Inflammatory macrophage treated with lipopolysaccharide for 1 hour (primary cell): ENCODE measurements at places on chromosomes 6 and 20.

DNA sequence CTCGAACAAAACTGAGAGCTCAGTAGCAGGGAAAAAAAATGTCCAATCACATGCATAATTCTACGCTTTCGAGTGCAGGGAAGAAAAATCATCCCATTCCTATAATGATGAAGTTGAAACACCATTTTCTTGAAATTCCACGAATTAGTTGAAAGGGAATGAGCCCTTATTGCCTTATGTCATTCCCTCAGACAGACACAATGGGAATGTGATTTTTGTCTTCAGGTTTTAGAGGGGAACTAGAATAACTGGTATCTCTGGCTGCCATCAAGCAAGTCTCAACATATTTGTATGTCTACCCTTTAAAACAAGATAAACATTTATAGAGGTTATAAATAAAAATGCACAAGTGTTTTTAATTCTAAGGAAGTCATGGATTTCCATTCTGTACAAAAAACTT lies 87.9 kb downstream of the KIF13A start:
- no peak for DNase-seq

- DNase-seq: no peak
These were observed 13.6 kb downstream of the POU3F2 start for GRCh38 chr6:98847779-98848538.

- peak; percentile 95 for DNase-seq
These were observed at the start of gene PDRG1 for GRCh38 chr20:31951530-31952453. PDRG1 (minus strand) TSS chr20:31952046; CDS start chr20:31951961, 85 bp downstream.

DNA sequence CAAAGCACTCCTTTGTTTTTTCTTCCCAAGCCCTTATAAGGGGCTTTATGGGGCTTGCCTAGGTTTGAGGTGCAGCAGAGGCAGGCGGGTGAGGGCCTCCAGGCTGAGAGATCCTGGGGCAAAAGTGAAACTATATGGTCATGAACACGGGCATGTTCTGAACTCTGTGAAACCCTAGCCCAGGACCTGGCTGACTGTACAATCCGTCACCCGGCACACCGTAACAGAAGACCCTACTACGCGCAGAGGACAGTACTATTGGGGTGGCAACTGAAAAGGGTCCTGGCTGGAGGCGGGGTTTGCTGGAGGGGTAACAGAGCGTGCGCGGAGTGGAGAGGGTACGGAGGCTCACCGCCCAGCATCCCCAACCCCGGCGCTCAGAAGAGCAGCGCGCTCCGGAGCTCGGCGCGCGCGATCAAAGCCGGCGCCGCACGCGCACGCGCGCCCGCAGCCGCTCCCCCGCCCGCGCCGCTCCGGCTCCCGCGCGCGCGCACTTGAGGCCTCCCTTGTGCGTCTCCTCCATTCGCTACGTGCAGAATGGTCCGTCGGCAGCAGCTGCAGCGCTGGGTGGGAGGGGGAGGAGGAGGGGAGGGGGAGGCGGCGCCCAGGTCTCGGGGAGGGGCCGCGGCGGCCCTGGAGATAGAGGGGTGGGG lies 54.2 kb downstream of the MRPL14 start:
- peak; percentile 60 for DNase-seq

DNA sequence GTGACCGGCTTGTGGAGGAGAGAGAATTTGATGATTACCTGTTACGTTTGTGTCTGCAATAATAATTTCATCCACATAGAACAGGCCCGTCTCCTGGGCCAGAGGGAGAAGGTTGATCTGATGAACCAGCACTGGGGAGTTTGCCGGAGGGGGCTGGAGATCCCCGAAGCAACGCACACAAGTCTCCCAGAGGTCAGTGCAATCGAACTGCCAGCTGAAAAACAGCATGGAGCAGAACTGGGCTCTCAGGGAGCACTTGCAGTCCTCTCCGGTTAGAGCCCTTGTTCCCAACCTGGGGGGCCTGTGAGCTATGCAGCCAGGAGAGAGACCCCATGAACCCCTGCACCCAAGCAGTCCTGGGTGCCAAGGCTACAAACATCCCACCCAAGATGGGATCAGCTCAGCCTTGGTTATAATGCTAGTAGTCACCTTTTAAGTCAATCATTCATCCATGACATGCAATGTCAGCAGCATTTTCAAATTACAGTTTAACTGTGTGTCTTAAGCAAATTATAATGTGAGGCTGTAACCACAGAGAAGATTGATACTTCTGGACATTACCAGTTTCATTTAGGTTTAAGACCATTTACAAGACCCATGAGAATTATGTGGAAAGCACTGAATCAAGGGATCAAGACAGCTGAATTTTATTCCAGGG lies 34.2 kb downstream of the PKHD1 start:
- DNase-seq: no peak

GRCh38 chr20:56621730-56622129 lies 7.4 kb upstream of the TFAP2C start:
- DNase-seq: no peak

DNA sequence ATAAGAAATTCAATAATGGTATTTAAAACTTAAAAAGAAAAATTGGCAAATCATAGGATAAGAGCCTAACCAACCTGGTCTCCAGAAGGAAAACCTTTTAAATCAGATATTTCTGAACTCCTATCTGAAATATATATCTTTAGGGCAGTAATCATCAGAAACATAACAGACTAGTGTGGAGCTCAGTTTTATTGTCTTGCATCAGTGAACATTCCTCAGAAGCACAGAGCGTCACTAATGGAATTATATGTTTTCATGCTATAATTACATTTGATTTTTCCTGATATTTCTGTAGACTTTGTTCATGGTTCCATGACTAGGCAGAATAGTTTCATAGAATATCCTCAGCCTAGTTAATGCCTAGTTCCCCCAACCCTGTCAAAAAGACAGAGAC lies 262.2 kb downstream of the EYA4 start:
- DNase-seq: no peak

- DNase-seq: no peak
These were observed 22.9 kb downstream of the TOX2 start for GRCh38 chr20:43937591-43937990.

GRCh38 chr20:49118307-49118706 lies 69.8 kb downstream of the STAU1 start:
- no peak for DNase-seq

DNA sequence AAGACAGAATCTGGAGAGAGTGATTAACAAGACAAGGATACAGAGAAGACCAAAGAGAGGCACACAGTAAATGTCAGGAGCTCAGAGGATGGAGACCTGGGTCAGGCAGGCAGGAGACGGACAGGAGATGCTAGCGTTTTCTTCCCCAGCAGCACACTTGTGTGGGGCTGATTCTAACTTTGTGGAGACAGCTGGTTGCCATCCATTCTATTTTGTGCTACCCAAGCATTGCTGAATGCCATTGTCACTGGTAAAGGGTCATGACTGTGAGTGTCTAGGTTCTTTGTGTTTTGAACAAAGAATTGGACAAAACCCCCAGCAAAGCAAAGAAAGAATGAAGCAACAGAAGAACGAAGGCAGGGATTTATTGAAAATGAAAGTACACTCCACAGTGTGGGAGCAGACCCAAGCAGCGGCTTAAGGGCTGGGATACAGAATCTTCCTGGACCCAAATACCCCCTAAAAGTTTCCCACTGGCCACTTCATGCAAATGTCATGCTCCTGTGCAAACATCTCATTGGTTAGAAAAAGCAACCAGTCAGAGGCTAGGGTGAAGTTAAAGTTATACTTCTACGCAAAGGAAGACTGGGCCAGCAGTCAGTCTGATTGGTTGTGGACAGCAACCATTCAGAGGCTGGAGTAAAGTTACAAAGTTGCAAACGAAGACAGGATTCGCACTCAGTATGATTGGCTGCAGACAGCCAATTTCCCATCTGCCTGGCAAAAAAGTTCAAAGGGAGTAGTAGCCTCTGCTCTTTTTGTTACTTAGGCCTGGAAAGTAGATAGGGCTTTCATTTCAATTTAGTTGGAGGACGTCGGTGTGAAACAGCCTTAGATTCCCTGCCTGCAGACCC lies 17.5 kb downstream of the PTK7 start:
- peak; percentile 7 for DNase-seq

DNA sequence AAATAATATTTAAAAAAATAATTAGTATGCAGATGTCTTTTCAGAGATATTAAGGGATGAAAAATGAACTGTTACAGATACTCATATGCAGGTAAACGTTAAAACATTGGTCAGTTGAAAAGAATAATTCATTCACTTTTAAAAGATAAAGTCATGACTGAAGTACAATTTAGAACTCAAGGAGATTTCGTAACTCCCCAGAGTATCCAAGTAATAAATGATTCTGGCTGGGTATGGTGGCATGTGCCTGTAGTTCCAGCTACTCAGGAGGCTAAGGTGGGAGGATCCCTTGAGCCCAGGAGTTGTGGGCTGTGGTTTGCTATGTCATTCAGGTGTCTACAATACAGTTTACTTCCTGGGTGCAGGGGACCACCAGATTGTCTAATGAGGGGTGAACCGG lies 122.3 kb upstream of the TMEM181 start:
- no peak for DNase-seq

DNA sequence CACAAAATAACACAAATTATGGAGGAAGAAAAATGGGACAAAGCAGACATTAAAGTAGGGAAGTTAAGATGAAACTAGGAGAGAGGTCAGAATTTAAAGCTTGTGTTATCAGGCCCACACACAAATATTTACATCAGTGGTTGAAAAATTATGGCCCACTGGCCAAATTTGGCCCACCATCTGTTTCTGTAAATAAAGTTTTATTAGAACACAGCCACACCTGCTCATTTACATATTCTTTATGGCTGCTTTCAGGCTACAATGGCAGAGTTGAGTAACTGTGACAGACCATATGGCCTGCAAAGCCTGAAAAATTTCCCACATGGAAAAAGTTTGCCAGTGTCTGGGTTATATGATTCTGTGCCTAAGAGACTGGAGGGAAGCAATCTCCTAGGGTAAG lies 49.0 kb downstream of the SLC22A23 start:
- DNase-seq: no peak

GRCh38 chr6:157955675-157956074 lies 26.0 kb upstream of the SYNJ2 start:
- DNase-seq: no peak

GRCh38 chr20:50309764-50310672 lies 119.4 kb downstream of the CEBPB start:
- DNase-seq: no peak

DNA sequence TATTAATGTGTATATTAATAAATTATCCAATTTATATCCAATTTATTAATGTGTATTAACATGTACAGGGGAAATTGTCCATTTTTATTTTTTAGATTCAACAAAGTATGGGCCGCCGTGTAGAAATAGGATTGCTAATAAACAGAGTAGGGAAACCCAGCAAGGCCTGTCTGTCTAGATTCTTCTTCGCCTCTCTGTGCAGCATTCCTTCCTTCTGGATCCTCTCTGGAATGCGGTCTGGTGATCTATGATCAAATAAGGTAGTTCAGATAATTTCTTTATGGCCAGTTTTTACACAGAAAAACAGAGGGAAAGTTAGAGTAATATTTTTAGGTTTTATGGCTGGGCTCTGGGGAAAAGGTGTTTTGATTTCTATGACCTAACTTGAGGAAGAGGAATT lies 19.9 kb upstream of the HFE start:
- no peak for DNase-seq

- DNase-seq: peak; percentile 29
These were observed 14.9 kb downstream of the PRKN start for GRCh38 chr6:162712694-162713093.

- no peak for DNase-seq
These were observed 170.8 kb downstream of the EPM2A start for GRCh38 chr6:145564553-145564952.

GRCh38 chr6:38220069-38220723 lies 400.7 kb downstream of the ZFAND3 start:
- DNase-seq: no peak

DNA sequence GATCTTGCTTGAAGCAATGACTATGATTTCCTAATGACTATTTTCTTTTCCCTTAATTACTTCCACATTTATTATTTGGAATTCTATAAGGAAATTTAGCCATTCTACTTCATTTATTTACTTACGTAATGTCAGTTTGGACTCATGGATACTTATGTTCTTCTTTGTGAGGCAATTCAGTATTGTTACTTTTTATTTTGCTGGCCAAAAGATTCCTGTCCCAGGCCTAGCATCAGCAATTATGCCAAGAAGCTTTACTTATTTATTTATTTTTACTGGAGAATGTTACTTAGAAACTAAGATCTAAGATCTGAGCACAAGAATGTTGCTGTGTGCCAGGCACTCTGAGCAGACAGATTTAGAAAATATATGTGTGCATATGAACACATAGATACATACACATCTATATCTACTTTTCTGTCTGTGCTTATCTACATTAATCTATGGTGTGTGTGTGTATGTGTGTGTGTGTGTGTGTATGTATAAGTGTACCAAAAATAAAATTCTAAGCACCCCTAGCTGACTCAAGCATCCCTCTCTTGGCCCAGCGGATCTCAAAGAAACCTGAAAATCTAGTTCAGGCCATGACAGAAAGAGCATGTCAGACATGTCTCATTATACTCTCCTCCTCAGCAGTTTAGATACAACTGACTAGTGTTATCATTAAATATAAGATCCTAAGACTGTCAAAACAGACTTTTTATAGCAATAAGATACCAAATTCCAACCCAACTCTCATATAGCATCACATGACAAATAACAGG lies 640.0 kb upstream of the GJE1 start:
- no peak for DNase-seq

DNA sequence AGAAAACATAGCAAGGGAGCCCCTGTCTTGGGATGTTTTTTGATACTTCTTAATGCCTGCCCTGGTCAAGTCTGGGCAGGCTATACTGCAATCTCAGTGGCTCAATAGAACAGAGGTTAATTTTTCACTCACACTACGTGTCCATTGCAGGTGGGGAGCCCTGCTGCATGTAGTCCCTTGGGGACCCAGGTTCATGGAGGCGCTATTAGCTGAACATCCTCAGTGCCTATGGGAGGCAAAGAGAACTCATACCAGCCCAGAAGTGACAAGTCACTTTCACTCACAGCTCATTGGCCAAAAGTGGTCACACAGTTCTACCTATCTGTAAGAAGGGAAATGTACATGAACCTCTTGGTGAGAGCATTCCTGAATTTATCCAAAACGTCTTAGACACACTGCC lies 23.2 kb downstream of the CGA start:
- no peak for DNase-seq

DNA sequence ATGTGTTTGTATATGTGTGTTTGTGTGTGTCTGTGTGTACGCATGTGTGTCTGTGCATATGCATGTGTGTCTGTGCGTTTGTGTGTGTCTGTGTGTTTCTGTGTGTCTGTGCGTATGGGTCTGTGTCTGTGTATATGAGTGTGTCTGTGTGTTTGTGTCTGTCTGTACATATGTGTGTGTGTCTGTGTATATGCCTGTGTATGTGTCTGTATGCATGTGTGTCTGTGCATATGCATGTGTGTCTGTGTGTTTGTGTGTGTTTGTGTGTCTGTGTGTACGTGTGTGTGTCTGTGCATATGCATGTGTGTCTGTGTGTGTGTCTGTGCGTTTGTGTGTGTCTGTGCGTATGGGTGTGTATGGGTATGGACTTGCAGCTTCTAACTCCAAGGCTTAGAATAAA lies 174.0 kb upstream of the NOX3 start:
- no peak for DNase-seq
